C1 segment of cervical spinal cord (tissue), 14 donors: ENCODE measurements at places on chromosomes 3 and 15.

DNA sequence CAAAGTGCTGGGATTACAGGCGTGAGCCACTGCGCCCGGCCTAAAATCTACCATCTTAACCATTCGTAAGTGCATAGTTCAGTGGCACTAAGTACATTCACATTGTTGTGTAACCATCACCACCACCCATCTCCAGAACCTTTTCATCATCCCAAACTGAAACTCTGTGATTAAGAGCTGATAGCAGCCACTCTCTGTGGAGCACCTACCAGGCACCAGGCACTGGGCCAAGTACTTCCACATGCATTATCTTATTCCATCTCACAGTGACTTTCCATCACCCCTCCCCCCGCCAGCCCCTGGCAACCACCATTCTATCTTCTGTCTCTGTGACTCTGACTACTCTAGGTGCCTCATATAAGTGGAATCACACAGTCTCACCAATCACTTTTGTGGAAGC lies 2.3 kb upstream of the INSYN1 start:
- no peak for DNase-seq

DNA sequence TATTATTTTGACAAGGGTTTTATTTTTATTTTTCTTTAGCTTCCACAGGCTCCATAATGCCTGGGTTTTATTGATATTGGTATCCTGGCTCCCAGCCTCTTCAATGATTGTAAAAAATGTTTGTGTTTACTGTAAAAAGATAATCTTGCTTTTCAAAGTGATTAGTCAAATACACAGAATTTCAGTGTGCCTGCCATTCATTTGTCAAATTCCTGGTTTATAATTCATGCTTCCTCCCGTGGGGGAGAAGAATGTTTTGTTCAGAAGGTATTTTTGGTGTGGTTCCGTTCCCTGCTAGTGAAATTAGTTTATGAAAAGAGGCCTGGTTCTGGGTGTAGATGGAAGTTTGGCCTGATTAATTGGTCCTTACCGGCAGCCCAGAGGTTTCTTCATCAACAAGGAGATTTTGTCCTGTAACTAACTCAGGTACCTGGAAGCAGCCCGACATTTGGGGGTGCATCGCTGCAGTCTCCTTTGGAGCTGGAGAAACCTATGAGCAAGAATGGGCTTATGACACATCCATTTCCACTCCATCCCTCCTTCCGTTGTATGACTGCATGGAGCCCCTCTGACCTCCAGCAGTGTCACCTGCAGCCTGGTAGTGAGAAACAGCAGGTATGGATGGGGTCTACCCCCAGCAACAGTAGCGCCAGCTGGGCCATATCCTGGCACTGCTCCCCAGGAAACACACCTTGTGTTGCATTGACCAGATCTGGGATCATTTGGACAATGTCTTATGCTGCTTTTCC lies 101.5 kb downstream of the PGPEP1L start:
- DNase-seq = no peak

GRCh38 chr3:36846406-36846805 lies 82.1 kb upstream of the DCLK3 start:
- no peak for DNase-seq

DNA sequence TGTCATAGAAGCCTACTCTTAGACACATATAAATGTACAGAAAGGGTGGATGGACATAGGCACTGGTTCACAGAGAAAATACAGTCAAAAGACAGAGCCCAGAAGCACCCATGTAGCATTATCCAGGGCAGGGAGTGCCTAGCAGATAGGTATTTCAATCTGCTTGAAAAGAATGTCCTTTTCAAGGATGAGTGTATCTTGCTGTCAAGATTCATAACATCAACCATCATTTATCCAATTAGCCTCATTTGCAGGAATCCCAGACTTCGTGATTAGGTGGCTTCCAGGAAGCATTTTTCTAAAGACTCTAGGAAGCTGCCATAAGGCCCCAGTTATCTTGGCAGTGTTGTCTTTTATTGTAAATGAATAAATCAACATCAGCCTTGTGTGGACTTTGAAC lies 55.6 kb downstream of the SCN11A start:
- DNase-seq = no peak

- no peak for DNase-seq
Observed at GRCh38 chr3:118705487-118706219, 329.0 kb downstream of the IGSF11 start.

DNA sequence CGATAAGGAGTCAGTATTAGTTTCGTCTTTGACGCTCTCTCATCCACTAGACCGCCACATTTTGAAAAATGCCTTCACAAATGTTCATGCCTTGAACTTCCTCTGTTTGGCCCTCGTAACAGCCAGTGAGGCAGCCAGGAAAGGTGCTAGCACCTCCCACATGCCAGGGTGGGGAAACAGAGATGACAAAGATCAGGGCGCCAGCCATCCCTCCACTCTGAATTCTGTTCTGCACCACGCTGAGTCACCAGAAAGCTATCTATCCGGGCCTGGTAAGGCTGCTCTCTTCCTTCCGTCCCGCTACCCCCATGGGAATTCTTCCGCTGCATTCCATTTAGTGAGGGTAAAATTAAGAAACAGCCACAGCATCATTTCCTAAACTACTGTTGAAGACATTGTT lies 31.3 kb upstream of the BCL2L10 start:
- no peak for DNase-seq

- no peak for DNase-seq
Observed at GRCh38 chr15:57005244-57005643, 86.8 kb downstream of the TCF12 start.

- no peak for DNase-seq
Observed at GRCh38 chr15:75136118-75136517, 65.6 kb upstream of the C15orf39 start.

GRCh38 chr3:69290006-69290405 lies 95.9 kb downstream of the FRMD4B start:
- DNase-seq = no peak

GRCh38 chr3:180183346-180183745 lies 146.6 kb upstream of the PEX5L start:
- no peak for DNase-seq

DNA sequence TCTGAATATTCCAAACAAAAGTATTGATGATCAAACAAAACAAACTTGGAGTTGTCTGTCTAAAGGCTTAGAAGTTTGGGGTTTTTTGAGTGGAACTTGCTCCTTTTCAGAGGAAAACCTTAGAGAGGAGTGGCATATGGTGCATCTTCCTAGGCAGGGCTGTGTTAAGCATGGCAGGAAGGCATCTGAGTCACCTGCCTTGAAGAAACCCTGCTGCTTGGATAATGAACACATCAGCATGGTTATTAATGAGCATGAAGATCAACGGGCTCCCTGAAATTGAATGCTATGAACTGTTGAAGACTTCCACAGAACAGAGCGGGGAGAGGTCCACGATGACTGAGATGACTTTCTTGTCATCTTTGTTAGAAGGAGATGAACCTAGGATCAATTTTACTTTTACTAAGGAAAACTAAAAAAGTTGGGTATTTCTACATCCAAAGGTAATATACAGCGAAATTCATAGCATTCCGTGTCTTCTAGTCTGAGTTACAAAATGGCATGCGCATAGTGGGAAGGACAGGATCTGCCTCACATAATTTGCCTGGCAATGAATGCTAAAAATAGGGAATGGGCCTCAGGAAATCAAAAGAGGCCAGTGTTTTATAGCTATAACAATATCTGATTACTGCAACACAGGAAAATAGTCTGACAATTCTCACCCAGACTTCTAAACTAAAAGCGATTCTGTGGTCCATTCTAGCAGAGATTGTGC lies 11.6 kb upstream of the TMED3 start:
- no peak for DNase-seq

- DNase-seq = no peak
Observed at GRCh38 chr3:25212736-25213135, 215.3 kb upstream of the RARB start.

- DNase-seq = no peak
Observed at GRCh38 chr15:41061667-41062066, 54.4 kb downstream of the INO80 start.

GRCh38 chr3:52374173-52374572 lies 58.1 kb downstream of the DNAH1 start:
- DNase-seq = no peak

GRCh38 chr3:47909607-47910006 lies 106.6 kb downstream of the MAP4 start:
- DNase-seq = no peak

- DNase-seq = no peak
Observed at GRCh38 chr3:16993227-16993626, 108.5 kb downstream of the PLCL2 start.

- DNase-seq = no peak
Observed at GRCh38 chr3:106006001-106006400, 137.2 kb upstream of the CBLB start.

DNA sequence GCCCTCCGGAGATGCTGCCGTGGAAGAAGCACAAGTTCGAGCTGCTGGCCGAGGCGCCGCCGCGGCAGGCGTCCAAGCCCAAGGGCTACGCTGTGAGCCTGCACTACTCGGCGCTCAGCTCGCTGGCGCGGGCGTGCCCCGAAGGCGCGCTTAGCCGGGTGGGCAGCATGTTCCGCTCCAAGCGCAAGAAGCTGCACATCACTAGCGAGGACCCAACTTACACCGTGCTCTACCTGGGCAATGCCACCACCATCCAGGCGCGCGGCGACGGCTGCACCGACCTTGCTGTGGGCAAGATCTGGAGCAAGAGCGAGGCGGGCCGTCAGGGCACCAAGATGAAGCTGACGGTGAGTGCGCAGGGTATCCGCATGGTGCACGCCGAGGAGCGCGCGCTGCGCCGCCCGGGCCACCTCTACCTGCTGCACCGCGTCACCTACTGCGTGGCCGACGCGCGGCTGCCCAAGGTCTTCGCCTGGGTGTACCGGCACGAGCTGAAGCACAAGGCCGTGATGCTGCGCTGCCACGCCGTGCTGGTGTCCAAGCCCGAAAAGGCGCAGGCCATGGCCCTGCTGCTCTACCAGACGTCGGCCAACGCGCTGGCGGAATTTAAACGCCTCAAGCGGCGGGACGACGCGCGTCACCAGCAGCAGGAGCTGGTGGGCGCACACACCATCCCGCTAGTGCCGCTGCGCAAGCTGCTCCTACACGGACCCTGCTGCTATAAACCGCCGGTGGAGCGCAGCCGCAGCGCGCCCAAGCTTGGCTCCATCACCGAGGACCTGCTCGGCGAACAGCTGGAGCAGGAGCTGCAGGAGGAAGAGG lies 1.3 kb downstream of the FAM43A start:
- peak; percentile 19 for DNase-seq

DNA sequence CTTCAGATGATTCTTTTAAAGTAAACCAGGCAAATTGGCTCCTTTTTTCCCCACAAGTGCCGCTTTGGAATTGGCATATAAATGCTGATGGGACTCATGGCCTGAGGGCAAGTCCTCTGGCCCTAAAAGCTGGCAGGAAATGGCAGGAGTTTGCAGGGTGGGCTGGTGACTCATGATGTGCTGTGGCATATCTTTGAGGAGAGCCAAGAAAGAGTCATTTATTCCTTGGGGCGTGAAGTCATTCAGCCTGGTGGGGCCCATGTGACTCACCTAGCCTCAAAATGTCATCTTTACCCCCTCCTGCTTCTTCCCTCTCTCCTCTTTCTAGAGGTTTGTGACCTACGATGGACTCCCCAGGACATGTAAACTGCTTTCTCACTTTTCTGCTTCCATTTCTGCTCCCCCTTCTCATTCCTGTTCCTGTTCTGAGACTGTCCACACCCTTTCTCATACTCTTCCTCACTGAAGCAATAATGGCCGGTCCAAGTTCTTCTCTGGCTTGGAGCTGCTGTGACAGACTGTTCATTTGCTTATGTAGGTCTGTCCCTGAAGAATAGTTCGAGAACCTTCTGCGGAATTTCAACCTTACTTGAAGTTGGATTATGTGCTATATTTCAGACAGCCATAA lies 326.1 kb downstream of the SATB1 start:
- DNase-seq = no peak

- no peak for DNase-seq
Observed at GRCh38 chr3:186782542-186783057, 777 bp upstream of the EIF4A2 start.

GRCh38 chr3:354432-354831 lies 157.9 kb downstream of the CHL1 start:
- DNase-seq = no peak

- DNase-seq = no peak
Observed at GRCh38 chr3:59285560-59285959, 235.7 kb upstream of the CFAP20DC start.

DNA sequence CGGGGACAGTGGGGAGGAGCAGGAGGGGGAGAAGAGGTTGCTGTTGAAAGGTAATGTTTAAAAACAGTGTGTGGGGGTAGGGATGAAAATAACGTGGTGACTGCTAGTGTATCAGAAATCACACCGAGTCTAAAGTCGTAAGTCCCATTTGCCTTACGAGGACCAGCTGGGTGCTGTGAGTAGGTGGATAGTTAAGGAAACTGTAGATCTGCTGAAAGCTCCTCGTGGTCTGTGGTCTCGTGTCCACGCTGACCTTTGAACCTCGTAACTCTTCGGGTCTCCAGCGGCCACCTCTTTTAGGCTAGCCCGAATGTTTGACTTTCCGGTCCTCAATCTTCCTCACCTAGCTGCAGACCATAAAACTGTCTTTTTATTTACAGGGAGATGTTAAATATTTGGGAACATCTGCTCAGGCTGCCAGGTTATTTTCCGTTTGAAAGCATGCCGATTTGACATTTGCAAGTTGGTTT lies 29.3 kb upstream of the ST3GAL6 start:
- DNase-seq = no peak

GRCh38 chr3:195226900-195227447 lies 44.0 kb downstream of the XXYLT1 start:
- DNase-seq = no peak

DNA sequence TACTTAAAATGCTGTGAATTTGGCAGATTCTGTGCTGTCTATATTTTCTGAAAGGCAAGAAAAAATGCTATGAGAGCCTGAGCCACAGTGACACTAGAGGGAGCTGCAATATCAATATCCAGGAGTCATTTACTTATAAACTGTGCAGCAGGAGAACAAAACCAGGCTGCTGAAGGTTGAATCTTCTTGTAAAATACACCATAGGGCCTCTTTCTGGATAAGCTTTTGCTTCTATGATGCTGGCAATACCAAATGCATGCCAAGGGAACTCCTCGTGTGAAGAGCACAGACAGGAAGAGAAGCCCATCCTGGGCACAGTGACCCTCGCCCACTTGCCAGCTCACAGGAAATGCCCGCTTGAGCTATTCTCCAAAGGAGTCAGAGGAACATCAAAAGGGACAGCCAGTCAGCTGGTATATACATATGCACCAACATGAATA lies 48.0 kb upstream of the TSPAN3 start:
- no peak for DNase-seq

DNA sequence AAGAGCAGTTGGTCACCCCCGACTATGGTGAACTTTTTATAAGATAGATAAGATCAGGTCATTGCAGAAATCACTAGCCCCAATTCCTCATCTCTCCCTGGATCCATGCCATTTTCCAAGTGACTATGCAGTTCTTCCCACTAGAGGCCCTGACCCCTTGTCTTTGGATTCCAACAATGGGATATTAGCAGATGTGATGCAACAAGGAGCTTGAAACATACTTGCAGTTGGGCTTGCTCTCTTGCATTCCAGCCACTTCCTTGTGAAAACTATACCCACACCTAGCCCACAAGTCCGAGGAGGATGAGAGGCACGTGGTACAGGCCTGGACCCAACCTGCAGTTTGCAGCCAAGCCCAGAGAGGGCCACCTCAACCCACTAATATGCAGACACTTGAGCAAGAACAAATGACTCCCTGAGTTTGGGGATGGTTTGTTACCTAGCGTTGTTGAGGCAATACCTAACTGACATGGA lies 60.6 kb downstream of the SUCLG2 start:
- no peak for DNase-seq

- no peak for DNase-seq
Observed at GRCh38 chr15:42984493-42985034, 64.0 kb upstream of the TTBK2 start.

GRCh38 chr3:124281453-124282316 lies 289.8 kb upstream of the ROPN1 start:
- DNase-seq = no peak

GRCh38 chr15:58279654-58280053 lies 141.5 kb downstream of the AQP9 start:
- DNase-seq = no peak
